ENCODE measurements at places on chromosomes 3 and 15. TPM values are rescaled to one million over a fixed set of nuclear protein-coding genes. Genes with fewer than 3 reads are reported as not detected.

The EFHB gene
- total RNA-seq, result 0.87 TPM

The PTX3 gene
- 0.25 TPM for total RNA-seq

The TRAT1 gene
- total RNA-seq, result 12.3 TPM

The PRR20G gene
- total RNA-seq, result not detected

The CPNE4 gene
- total RNA-seq, result not detected

The GOLGA6L7 gene
- total RNA-seq, result not detected

The CMTM8 gene
- total RNA-seq, result 5.4 TPM

The U2SURP gene
- total RNA-seq, result 209 TPM

The PLS1 gene
- 7.0 TPM for total RNA-seq

The ZNF860 gene
- total RNA-seq, result 0.34 TPM

The NEIL1 gene
- total RNA-seq, result 7.3 TPM
